ENCODE measurements at places on chromosomes 4 and X.

GRCh38 chrX:139086246-139086645 is 374.7 kb upstream of the FGF13 start:
- DNase-seq, result no peak

DNA sequence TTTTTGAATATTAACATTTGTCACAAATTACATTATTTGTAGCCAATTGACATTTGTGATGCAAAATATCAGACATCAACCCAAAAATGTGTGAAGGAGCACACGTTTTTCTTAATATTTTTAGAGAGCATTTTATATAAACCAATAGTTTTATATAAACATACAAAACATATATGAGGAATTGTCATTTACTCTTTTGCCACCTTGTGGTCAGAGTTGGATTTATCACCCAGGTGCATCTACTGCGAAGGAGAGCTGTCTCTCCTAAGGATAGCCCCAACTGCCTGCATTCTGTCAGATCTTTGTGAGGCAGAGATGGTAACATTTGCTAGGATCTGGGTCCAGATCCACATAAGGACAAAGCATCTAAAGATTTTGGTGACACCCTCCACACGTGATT is 2.5 kb upstream of the USP27X start:
- no peak for DNase-seq

- DNase-seq, result no peak
Observed at GRCh38 chrX:48613502-48614160, 16.3 kb downstream of the WDR13 start.

DNA sequence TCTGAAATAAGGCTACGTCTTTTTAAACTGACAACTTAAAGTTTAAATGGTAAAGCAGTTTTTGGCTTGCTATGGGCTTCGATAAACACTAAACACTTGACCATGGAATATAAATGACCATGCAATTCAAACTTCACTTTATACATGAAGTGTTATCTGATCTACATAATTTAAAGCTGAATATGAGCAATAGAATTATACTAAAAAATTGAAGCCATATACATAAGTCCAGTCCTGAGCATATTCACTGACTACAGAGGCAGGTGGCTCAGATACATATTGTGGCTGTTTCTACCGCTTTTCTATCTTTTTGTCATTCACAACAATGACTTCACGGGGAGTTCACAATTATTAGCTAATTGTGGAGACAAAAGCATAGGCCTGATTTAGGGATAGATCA is 149.6 kb upstream of the DDIT4L start:
- no peak for DNase-seq

DNA sequence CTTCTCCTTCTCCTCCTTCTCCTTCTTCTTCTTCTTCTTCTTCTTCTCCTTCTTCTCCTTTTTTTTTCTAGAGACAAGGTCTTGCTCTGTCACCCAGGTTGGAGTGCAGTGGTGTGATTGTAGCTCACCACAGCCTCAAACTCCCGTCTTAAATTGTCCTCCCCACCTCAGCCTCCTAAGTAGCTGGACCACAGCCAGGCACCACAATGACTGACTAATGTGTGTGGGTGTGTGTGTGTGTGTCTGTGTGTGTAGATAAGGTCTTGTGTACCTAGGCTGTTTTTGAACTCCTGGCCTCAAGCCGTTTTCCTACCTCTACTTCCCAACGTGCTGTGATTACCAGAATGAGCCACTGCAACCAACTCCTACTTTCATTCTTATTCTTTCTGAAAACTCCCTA is 390.9 kb downstream of the ADAM29 start:
- DNase-seq, result no peak

- DNase-seq, result no peak
Observed at GRCh38 chr4:144611850-144612249, 34.1 kb upstream of the HHIP start.

GRCh38 chr4:150681063-150681462 is 99.1 kb downstream of the MAB21L2 start:
- DNase-seq, result no peak

DNA sequence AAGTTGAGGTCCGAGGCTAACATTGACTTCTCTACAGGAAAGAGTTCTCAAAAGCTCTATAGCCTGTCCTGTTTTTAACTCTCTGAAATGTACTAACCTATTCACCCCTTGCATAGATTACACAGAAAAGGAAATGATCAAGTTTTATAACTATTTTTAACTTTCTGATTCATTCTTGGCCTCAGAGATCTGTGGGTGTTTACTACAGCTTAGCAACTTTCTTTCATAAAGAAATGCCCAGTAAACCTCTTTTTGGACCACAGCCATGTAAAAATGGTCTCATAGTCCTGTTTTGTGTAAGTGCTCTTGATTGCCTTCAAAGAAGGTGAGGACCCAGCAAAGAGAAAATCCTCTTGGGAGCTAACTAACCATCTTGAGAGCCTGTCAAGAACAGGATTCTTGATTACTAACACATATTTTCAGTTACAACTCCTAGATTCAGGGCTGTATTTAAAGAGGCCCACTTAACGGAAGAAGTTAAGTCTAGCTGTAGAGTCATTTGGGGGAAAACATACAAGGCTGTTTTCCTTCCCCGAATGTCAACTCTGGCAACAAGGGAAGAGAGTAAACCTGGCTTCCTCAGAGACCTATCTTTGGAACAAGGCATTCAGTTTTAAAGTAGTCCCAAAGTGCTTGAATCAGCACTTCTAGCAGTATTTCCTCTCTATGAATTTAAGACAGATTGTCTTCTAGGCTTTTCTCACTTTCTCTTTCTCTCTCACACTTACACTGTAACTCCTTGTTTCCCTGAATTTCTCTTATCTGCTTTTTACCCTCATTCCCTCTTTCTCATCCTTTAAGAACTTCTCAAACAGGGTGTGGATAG is 78.2 kb downstream of the IL21 start:
- no peak for DNase-seq

DNA sequence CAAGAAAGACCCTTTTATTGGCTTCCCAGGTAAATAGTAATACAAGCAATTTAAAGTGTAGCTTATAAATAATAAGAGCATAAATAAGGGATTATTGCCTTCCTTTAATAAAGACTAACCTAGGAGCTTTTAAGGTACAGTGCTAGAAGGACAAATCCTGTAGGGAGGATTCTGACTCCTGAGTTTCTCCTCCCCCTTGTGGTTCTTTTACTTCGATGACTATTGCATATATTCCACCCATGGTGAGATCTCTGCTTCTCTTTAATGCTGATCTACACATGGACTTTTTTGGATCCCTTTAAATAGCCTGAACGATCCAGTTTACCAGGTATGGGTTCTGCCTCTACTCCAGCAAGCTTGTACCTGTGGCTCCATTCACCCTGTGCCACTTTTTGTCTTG is 2.5 kb downstream of the GALNT7 start:
- DNase-seq, result no peak

DNA sequence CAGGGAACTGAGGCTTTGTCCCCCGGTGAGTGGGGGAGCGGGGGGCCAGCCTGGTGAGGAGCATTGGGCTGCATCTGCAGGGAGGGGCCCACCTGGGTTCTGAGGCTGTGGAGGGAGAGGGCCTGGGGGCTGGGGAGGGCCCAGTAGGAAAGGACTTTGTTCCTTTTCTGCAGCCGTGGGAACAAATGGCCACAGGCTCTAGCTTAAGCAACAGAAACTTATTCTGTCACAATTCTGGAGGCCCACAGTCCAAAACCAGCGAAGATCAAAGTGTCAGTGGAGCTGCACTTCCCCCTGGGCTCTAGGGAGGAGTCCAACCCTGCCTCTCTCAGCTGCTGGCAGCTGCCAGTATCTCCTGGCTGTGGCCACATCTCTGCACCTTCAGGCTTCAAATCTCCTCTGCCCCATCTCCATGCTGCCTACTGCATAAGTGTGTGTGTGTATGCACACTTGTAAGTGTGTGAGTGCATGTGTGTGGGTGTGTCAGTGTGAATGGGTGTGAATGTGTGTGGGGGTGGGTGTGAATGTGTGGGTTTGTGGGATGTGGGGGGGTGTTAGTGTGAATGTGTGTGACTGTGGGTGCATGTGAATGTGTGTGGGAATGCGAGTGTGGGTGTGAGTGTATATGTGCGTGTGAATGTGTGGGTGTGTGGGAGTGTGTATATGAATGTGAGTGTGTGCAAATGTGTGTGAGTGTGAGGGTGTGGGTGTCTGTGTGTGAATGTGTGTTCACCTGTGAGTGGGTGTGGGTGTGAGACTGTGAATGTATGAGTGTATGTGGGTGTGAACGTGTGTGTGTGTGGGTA is 204.5 kb upstream of the PSAPL1 start:
- no peak for DNase-seq

GRCh38 chr4:6520978-6521377 is 48.6 kb upstream of the PPP2R2C start:
- no peak for DNase-seq
